ENCODE measurements at places on chromosomes 1 and 21.

GRCh38 chr21:44528634-44528995, 11.4 kb downstream of the KRTAP10-1 start:
- DNase-seq: no peak

GRCh38 chr1:219781491-219781890, 146.9 kb downstream of the SLC30A10 start:
- no peak for DNase-seq

DNA sequence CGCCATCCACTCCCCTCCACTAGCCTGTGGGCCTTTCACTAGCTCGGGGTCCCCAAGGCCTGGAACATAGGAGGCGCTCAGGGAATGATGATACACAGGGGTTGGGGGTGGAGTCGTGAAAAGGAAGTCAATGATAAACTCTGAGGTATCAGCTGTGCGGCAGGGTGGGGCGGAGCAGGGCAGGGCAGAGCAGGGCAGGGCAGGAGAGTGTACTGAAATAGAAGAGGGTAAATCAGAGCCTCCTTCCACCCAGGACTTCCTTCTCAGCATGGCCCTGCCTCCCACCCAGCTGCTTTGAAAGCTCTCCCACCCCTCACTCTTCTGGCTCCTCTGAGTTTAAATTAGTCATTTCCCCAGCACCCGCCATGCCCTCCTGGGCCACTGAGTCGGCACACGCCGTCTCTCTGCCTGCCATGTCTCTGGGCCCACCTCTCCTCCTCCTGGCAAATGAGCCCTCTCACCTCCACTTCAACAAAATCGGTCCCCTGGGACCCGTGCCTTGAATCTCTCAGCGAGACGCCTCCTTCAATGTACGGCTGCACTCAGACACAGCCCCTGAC, 16.9 kb downstream of the CAPZB start:
- DNase-seq: peak; percentile 54

GRCh38 chr1:116920211-116920610, 10.5 kb downstream of the PTGFRN start:
- no peak for DNase-seq

GRCh38 chr1:62407398-62408009, 29.3 kb upstream of the USP1 start:
- peak; percentile 30 for DNase-seq

DNA sequence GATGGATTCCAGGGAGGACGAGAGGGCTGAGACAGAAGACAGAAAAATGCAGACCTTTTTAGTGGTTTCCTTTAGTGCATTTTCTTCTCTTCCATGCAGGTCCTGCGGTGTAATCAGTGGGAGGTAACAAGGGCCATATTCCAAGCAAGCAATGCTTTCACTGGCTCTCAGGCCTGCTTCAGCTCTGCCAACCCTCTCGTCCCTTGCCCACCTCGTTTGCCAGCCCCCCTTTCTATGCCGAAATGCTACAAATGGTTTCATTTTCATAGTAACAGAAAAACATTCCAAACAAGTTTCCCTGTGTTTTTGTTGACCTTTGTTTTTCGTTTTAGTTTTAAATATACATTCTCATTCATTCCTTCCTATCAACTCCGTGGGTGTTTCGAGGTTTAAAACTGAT, 443.1 kb downstream of the TTLL7 start:
- DNase-seq: no peak

- no peak for DNase-seq
Observed at GRCh38 chr1:53539711-53540603, 80.8 kb downstream of the DMRTB1 start.

DNA sequence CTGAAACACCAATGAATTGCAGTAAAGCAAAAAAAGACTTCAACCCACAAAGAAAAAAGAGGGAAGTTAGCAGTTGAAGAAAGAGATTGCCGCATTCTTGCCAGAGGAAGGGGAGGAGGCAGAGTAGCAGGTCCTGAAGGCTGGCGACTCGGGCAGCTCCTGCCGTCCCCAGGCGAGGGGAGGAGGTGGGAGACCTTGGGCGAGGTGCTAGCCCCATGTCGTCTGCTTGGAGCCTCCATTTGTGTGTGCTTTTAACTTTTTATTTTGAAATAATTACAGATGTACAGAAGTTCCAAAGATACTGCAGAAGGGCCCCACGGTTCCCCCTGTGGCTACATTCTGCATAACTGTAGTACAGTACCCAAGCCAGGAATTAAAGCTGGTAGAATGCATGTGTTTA, 6.7 kb downstream of the TRPM2 start:
- peak; percentile 83 for DNase-seq

- no peak for DNase-seq
Observed at GRCh38 chr1:100168051-100168450, 10.0 kb downstream of the LRRC39 start.

DNA sequence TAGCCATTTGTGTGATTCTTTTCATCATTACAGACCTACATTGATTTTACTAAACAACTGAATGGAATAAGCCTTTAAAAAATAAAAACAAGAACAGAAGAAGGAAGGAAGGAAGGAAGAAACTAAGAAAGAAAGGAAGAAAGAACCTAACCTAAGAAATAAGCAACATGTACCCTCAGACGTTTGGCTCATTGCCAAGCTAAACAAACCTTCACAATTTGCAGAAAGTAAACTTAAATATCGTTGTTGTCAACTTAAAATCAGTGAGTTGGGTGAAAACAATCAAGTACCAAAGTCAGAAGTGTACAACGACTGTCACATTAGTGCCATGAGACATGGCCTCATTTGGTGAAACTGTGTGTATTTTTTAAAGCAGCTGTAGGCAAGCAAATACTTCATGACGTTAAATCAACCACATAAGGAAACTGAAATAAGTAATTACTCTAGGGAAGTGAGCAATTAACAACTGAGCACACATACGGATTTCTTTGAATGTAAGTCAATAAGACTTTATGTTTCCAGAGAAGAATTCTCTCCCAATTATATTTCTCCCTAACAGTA, 313.1 kb upstream of the TMPRSS15 start:
- no peak for DNase-seq

DNA sequence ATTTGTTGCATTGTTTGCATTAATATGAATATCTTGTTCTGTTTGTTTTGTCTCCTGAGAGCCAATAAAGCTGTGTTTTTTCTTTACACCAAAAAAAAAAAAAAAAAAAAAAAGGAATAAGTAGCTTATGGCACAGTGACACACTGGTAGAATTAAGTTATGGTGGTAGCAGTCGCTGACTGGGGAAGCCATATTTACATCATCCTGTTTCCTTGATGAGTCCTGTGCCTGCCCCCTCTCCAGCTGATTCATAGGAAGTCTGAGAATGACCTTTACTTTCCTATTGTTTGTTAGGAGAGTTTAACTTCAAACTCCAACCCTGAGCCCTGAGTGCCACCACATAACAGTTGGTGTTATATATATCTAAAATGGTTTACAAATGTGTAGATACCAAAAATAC, 62.2 kb downstream of the OBSCN start:
- DNase-seq: no peak

DNA sequence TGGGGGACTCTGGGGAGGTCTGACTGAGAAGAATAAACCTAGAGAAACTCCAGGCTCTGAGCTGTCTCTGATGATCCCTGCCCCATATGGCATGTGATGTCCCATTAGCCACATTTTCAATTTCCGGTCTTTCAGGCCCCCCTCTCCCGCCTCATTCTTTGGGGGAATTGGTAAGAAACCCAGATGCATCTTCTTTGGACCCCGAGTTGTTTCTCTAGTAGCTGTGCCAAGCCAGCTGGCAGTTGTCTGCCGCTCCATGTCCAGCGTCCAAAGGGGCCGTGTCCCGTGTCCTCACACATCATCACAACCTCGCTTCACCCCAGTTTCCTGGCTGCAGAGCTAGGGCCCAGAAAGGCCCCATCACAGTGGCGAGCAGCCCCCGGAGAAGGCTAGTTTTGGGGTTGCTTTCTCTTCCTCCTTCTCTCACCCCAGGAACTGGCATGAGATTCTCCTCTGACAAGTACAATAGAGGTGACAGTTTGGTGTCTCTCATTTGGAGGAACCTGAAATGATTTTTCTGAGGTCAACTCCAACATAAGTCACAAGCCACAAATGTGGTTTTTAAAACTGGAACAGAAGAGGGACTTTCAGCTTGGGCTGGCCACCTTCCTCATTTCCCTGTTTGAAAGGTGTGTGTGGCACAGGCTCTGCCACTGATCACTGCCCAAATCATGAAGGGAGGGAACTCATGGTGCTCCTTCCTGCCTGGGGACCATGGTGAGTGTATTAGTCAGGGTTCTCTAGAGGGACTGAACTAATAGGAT, 6.4 kb upstream of the GPR157 start:
- DNase-seq: peak; percentile 81

GRCh38 chr1:8201331-8201861, 116.5 kb upstream of the SLC45A1 start:
- no peak for DNase-seq

DNA sequence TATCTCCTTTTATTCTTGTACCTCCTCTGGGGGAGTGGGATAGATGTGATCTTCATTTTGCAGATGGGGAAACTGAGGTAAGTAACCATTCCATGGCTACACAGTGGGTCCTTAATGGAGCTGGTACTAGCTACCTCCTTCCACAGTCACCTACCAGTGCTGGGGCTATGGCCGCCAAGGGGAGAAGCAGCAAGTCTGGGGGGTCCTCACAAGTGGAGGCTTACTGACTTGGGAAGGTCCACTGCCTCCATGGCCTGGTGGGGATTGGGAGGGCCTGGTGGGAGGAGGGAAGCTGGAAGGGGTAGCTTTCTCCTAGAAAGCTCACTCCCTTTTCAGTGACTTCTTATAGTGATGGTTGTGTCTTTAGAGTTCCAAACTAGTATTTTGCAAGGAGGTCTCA, 5.9 kb upstream of the FOXO6 start:
- DNase-seq: no peak

GRCh38 chr1:117611894-117612483, 6.1 kb downstream of the TENT5C start:
- DNase-seq: no peak

DNA sequence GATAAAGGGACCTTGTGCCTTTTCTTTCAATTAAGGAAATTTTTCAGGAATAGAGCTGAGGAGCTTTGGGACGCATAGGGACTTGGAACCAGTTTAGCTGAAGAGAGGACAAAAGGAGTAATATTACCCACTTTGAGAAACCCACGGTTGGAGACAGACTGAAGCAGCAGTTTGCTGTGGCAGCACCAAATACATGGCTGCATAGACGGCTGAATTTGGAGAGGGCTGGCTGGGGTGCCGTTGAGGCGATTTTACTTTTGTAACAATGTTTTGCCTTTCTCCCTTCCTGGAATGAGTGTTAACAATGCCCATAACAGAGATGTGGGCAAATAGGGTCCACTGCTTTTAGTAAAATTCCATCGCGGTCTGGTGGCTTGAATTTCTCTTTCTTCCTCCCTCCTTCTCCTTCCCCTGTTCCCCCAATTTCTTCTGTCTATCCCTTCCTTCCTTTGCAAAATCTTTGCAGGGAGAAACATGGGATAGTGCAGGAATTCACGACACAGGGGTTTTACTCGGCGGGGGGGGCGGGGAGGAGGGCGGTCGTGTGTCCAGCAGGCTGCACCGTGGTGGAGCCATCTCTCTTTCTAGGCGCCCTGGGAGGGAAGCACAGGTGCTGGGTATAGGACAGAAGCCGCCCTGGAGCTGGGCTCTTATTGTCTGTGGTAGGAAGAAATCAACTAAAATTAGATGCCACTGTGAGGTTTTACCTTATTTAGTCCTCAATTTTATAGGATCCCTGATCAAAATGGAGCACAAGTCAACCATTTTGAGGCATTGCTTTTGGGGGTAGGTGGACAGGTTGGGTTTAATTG, 6.8 kb downstream of the LHX4 start:
- DNase-seq: no peak

DNA sequence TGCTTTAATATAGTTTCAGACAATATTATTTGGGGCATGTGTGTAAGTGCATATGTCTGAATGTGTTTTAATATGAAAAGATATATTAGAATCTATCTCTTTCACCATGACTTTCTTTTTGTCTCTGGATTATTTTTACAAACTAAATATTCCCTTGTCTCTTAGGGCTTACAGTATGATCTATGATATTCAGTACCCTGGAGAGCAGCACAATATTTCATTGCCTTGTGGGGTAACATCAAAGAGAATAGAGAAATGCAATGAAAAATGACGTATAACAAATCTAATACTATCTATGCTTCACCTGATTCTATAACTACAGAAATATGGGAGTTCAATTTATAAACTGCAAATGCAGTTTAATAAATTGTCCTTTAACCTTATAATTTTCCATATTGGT, 2084.5 kb downstream of the MRPL39 start:
- DNase-seq: peak; percentile 7

DNA sequence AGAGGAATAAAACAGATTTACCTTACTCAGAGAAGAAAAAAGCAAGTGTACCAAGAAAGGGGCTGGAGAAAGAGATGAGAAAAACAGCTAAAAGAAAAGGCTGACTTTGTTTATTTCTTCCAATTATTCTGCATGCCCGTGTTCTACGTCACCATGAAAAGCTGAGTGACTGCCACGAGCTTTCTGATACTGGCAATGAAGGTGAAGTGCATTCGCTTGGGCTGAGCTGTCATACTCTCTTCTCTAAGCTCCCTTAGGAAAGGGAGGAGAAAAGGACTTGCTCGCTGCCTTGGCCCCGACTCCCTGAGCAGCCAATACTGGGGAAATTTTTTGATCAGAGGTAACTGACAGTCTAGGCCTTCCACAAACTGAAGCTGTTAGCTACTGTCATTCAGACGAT, 105.4 kb downstream of the SMYD2 start:
- no peak for DNase-seq

DNA sequence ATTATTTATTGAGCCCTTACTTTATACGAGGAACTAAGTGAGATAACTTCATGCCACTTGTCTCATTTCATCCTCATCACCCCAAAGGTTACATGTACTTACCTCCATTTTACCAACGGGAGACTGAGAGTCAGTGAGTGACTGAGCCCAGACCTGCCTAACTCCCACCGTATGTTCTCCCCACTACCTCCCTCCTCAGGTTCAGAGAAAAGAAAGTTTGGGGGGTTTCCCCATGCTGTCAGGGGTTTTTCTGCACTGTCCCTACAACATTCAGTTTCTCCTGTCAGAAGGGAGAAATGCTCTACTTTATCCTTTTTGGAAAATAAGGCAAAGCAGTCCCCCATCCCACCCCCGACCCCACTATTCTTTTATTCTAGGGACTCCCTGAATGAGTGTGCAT, 32.9 kb downstream of the FAM78B start:
- DNase-seq: no peak

GRCh38 chr1:101198842-101199636, 37.8 kb upstream of the S1PR1 start:
- DNase-seq: peak; percentile 51

- DNase-seq: no peak
Observed at GRCh38 chr1:219757890-219758289, 145.0 kb upstream of the ZC3H11B start.

- no peak for DNase-seq
Observed at GRCh38 chr1:41396084-41396483, 34.9 kb downstream of the FOXO6 start.
